ENCODE measurements at places on chromosomes 16 and 17. TPM values are rescaled to one million over a fixed set of nuclear protein-coding genes. Genes with fewer than 3 reads are reported as not detected.
A peak's percentile ranks its signal among the peaks of the same experiment; 100 is the strongest.

GRCh38 chr17:48944515-48945260, at the start of gene SNF8:
Gene SNF8 (minus strand): TSS chr17:48944842. CDS start chr17:48944734, 108 bp downstream.
- peak; percentile 93 for DNase-seq

- no peak for DNase-seq
These were observed 301.9 kb upstream of the KCNJ16 start for GRCh38 chr17:69773081-69773480.

- DNase-seq: peak; percentile 59
These were observed 1.7 kb upstream of the PGAP6 start for GRCh38 chr16:383326-384051.

- no peak for DNase-seq
These were observed 32.9 kb upstream of the EFCAB13 start for GRCh38 chr17:47290870-47291241.

Gene CNTD1
- 0.89 TPM for total RNA-seq

Gene CCDC78
- 3.3 TPM for total RNA-seq

Gene DHX8
- total RNA-seq: 39.2 TPM

All from mucosa of gallbladder (tissue), 1 donor.